Aorta (tissue), 5 donors: ENCODE measurements at places on chromosomes 16 and 17. TPM values are rescaled to one million over a fixed set of nuclear protein-coding genes. Genes with fewer than 3 reads are reported as not detected.

Gene QPRT
- total RNA-seq = 4.4 TPM

DNA sequence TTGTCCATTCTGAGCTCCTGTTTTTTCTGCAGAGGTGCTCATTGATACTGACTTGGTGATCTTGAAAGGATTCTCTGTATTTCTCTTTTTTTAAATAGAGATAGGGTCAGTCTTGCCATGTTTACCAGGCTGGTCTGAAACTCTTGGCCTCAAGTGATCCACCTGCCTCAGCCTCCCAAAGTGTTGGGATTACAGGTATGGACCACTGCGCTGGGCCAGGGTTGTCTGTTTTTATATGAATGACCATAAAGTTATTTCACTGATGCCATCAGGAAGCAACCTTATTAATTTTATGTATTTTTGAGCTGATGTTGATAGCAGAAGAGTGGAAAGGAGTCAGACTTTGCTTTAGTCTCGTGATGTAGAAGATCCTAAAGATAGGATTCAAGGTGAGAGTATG is 35.7 kb upstream of the METTL9 start:
- peak; percentile 26 for DNase-seq

DNA sequence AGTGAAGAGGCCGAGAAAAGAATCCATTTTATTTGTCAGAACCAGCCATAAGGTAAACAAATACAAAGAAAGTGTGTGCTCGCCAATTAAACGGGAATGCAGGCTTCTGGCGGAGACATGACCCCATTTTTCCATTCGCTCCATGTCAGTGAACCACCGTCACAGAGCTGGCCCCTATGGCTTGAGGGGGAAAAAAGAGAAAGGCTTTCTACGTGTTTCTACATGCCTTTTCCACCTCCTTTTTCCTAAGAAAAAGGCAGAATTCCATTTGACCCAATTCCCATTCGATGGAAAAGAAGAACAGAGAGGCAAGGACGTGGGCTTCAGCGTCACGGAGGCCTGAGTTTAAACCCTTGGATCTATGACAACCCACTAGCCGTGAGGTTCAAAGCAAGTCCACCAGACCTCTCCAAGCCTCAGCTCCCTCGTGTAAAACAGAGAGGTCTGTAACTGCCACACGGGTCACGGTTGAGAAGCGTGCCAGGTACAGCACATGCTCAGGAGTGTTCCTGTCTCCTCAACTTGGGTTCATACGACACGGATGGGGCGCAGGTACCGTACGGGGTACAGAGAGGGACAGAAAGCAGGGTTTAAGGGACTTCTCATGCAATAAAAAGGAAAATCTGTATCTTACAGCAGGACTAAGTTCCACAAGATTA is 91.9 kb downstream of the NXN start:
- no peak for DNase-seq

Gene CCL17
- total RNA-seq = not detected

DNA sequence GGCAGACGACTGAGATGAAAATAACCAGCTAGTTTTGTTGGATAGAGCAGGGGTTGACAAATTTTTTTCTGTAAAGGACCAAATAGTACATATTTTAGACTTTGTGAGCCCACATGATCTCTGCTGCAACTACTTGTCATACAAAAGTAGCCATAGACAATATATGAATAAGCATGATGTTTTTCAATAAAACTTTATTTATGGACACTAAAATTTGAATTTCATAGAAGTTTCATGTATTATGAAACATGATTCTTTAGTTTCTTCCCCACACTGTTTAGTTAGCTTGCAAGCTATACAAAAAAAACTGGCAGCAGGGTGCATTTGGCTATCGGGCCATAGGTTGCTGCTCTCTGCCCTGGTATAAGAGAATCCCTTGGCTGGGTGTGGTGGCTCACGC is 56.6 kb downstream of the LYRM1 start:
- no peak for DNase-seq

Gene C16orf96
- total RNA-seq = 0.24 TPM

DNA sequence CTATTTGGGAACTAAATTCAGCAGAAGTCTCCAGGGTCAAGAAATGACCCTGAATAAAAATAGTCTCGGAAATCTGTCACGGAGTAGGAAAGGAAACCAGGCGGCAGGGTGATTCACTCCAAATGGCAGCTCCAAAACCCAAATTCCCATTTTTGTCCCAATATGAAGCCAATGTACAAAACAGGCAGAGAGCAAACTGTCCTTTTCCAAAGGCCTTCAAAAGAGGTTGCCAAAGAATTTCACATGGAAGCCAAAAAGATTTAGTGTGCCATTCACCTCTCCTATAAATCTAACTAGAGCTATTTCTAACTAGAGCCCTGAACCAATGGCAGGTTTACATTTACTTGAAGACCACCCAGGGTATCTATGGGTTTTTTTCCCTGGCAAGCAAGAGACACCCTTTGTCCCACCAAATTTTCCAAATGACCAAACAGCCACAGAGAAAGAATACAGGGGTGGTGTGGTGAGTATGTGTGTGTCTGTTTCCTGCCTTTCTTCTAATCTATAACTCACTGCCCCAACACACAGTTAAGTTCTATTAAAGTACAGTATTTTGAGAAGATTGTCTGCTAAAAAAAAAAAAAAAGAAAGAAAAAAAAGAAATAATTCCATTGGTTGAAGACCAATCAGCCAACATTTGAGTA is 6.8 kb downstream of the MYO1D start:
- no peak for DNase-seq

Gene PPP1R1B
- total RNA-seq = 2.5 TPM

DNA sequence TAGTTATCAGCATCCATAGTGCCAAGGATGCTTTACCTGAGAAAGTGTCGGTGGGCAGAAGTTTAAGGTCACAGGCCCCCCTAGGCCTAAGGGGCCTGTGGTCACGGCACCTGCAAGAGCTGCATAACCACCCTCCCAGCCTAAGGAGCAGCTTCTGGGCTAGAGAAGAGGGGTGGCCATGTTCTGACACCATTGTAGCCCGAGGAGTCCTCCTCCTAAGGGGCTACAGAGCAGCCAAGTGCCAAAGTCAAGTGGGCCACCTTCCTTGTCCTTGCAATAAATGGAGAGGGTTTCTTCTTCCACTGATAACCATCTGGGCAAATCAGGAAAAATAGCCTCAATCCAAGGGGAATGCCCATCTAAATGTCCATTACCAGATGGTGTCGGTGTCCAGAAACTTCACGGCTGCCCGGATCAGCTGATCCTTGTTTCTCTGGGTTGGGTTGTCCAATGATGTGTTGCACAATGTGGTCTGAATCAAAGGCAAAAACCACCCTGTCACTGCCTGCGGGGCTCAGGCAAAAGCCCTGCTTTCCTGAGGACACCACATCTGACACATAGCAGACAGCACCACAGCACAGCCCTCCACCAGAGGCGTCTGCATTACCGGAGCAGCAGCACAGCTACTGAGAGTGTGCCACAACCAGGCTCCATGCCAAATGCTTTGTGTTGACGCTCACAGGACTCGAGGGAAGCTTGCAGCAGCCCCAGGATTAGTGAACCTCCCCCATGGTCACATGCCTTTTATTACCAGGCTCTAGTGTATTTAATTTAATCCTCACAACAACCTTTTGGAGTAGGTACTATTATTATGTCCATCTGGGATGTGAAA is 12.8 kb downstream of the ATPAF2 start:
- DNase-seq = no peak

DNA sequence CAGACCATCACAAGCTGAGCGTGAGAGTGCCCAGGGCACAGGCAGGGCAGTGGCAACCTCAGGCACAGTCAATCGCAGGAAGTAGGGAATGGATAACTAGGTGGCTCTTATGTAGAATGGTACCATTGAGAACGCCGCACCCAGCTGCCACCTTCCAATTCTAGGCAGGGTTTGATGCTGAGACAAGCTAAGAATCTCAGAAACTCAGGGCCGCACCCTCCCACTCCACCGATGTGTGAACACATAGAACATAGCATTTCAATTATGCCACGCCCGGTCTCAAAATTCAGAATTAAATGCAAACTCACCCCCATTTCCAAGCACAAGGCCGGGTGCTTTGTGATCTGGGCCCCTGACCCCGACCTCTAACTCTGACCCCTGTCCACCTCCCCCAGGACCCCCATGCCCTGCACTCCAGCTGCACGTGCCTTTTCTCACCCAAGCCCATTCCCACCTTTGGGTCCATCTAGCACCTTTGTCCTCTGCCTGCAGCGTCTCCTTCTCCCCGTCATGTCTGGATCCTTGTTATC is 178.4 kb downstream of the C16orf95 start:
- DNase-seq = peak; percentile 30

GRCh38 chr16:31000671-31001382 is 9.6 kb downstream of the STX1B start:
- DNase-seq = no peak

Gene ITGB4
- 69.5 TPM for total RNA-seq

GRCh38 chr17:83132251-83133081 is 53.1 kb downstream of the METRNL start:
- DNase-seq = peak; percentile 44

Gene NPTX1
- total RNA-seq = 1.6 TPM

- no peak for DNase-seq
These were observed 325.5 kb downstream of the CA10 start for GRCh38 chr17:51833045-51833444.

DNA sequence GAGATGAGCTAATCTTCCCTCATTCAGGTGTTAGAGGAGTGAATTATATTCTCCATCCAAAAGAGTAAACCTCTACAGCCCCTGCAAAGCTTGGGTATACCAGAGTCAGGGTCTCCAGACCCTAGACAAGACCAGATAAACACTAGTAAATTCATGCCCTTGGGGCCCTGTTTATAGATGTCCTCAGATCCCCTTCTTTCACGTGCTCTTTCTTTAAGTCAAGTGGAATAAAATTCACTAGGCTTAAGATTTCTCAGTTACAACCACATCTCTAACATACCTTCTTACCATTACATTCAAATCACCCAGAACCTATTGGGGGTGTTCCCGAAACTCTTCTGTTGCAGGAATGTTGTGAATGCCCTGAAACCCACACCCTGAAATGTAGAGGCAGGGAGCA is 2.2 kb upstream of the C17orf58 start:
- DNase-seq = no peak

DNA sequence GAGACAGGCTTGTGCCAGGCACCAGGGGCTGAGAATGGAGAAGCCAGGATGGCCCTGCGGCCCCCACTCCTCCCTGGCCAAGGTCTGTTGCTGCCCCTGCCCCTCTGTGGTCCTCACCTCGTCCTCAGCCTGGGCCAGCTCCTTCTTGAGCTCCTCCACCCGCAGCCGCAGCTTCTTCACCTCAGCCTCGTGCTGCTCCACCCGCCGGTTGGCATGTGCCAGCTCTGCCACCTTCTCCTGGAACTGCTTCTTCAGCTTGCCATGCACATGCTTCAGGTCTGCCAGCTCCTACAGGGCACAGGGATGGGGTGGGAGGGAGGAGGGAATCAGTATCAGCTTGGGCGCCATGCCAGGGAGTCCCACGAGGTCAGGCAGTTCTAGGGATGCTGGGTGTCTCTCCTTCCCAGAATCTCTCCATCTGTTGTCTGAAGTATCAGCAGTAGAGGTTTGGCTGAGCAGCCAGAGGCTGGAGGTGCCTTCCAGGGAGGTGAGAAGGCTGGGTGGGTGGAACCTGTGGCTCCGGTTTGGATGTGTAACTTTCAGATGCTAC is 20.1 kb downstream of the CCDC102A start:
- no peak for DNase-seq

DNA sequence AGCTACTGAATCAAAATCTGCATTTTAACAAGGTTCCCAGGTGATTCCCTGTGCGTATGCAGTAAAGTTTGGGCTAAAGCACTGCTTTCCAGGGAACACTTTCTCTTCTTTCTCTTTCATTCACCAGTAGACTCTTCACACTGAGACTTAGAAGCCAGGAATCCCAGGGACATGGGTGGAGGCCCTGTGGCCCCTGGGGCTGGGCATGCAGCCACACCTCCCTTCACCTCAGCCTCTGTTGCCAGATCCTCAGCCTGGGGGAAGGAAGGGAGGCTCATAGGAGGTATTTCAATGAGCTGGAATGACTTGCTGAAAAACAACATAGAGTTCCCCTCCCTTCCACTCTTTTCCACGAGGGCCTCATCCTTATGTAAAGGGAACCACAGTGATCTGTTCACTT is 1.2 kb downstream of the G6PC3 start:
- DNase-seq = no peak

DNA sequence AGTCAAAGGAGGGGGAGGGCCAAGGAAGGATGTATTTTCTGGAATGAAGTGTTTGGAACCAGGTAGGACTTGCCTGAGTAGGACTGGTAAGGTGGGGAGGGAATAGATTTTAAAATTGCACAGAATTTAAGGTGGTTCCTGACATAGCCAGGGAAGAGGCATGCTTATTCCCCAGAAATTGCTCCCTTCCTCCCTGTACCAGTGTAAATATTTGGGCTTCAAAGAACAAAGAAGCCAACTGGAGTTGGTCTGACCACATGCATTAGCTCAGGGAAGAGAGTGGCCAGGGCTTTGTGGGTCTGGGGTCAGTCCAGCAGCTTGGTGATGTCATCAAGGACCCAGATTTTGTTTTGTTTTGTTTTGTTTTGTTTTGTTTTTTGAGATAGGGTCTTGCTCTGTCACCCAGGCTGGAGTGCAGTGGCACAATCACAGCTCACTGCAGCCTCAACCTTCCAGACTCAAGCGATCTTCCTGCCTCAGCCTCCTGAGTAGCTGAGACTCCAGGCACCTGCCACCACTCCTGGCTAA is 9.3 kb upstream of the MRTFB start:
- DNase-seq = no peak

DNA sequence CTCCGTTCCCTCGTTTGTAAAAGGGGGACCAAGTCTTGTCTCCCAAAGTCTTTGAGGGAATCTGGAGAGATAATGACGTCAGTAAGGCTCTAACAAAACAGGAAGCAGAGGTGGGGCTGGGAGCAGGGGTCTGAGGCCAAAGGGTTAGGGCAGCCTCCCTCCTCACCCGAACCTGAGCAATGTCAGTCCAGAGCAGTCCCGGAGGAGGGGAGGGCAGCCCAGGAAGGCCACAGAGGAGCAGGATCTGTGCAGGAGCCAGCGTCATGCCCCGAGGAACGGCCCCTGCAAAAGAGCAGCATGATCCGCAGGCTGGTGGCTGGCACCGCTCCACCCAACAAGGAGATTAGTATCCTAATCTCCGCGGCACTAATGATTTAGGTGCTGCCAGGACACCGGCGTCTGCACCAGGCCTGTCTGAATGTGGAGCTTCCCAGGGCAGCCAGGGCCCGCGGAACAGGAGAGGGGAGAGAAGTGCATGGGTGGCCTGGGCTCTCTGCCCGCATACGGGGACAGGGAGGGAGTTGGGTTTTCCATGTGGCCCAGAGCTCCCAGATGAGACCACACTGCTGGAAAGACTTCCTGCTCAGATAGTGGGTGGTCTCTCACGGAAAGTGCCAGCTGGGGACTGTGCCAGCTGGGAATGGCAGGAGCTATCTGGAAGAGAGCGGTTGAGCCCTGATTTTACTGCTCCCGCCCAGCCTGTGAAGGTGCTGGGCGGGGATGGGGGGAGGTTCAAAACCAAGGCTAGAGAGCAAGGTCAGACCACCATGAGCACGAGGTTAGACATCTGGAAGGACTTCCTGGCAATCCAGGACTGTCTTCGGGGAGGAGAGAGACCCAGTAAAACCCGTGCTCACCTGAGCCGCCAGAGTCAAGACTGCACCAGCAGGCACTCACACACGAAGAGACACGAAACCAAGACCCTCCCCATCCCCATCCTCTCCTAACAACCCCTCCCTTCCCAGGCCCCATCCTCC is 11.0 kb upstream of the KRT17 start:
- DNase-seq = no peak

Gene CCL8
- total RNA-seq = 4.5 TPM
